ENCODE measurements at places on chromosomes 2 and 18. TPM values are rescaled to one million over a fixed set of nuclear protein-coding genes. Genes with fewer than 3 reads are reported as not detected.
A peak's percentile ranks its signal among the peaks of the same experiment; 100 is the strongest.

GAL3ST2 gene
- total RNA-seq: 0.50 TPM

INPP5D gene
- total RNA-seq: 5.0 TPM

ASXL3 gene
- total RNA-seq: 7.0 TPM

TLX2 gene
- total RNA-seq: not detected

DNA sequence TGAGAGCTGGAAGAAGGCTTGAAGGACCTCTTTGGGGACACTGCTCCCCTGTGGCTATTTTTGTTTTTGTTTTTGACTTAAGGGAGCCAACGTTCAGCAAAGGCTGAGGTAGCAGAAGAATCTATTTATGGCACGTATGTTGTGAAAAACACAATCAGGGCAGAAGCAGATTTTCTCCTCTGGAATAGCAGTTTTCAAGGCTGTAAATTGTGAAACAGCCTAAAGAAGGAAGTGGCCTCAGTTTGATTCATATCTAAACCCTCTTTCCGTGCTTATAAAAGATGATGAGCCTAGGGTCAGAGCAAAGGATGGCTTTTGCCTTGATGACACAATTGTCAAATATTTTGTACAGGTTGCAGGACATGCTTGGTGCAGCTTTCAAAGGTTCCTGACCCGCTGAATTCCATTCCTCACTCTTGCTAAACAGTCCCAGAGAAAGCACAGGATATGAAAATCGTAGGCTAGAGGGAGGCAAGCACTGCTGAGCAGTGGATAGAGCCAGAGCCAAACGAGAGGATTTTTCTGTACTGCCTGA, 106.2 kb upstream of the DLX2 start:
- H3K4me1 ChIP-seq: peaks cover 9% of the 10 kb centered on the region
- H3K36me3 ChIP-seq: no peaks in the 10 kb centered on the region
- H3K4me3 ChIP-seq: no peak overlapping the region
- no peak overlapping the region for H3K27ac ChIP-seq

GRCh38 chr2:209046163-209046562, 377.7 kb upstream of the MAP2 start:
- no peaks in the 10 kb centered on the region for H3K36me3 ChIP-seq
- no peaks in the 10 kb centered on the region for H3K4me1 ChIP-seq
- H3K27me3 ChIP-seq: no peaks in the 10 kb centered on the region
- no peak overlapping the region for H3K27ac ChIP-seq
- DNase-seq: no peak

DNA sequence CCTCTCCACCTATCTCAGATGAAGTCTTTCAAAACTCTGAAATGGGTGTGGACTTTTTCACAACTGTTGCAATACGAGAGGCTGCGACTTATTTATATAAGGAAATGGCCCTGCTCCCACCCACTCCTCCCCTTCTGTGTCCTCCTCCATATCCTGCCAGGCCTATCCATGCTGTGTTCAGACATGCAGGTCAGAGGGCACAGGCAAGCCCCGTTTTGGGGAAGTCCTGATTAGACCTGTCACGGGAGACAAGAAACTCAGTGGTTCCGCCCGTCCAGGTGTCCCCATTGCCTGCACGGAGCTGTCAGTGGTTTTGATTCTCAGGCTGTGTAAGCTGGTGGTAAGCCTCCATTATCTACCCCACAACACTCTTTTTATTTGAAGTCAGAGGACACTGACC, 99.6 kb upstream of the MGAT5 start:
- H3K4me1 ChIP-seq: no peaks in the 10 kb centered on the region
- DNase-seq: no peak
- H3K4me3 ChIP-seq: no peak overlapping the region
- no peak overlapping the region for H3K27ac ChIP-seq

DNA sequence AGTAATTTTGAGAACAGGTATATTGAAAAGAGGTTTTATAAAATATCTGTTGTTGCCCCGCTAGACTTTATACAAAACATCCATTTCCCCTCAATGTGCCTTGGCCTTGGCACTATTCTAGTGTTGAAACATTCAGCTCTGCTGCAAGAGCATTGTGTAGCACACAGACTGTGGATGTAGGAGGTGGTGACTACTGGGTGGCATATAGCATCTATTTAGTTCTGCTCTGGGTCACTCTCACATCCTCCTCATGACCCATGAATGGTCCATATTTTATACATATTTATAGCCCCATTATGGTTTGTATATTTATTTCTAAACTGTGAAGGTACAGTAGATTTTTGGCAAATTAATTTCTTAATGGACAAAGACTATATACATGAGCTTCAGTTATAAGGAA, 1022.0 kb upstream of the CELF4 start:
- H3K27me3 ChIP-seq: no peaks in the 10 kb centered on the region
- no peak overlapping the region for H3K27ac ChIP-seq
- H3K4me3 ChIP-seq: no peak overlapping the region
- no peak for DNase-seq
- no peaks in the 10 kb centered on the region for H3K4me1 ChIP-seq

GRCh38 chr2:10545556-10545955, 97.4 kb upstream of the ODC1 start:
- no peaks in the 10 kb centered on the region for H3K4me1 ChIP-seq
- H3K27me3 ChIP-seq: no peaks in the 10 kb centered on the region
- H3K4me3 ChIP-seq: no peak overlapping the region
- no peaks in the 10 kb centered on the region for H3K36me3 ChIP-seq
- no peak overlapping the region for H3K27ac ChIP-seq
- no peak for DNase-seq

GRCh38 chr18:77115192-77115953, 17.2 kb downstream of the MBP start:
- no peak overlapping the region for H3K4me3 ChIP-seq
- peak overlapping the region; percentile 83 for H3K27ac ChIP-seq

- DNase-seq: no peak
- H3K27ac ChIP-seq: no peak overlapping the region
- no peak overlapping the region for H3K4me3 ChIP-seq
- H3K36me3 ChIP-seq: no peaks in the 10 kb centered on the region
These were observed 35.8 kb upstream of the ARHGAP25 start for GRCh38 chr2:68698567-68699377.

GRCh38 chr2:142065700-142066099, 65.1 kb downstream of the LRP1B start:
- no peak overlapping the region for H3K4me3 ChIP-seq
- H3K27ac ChIP-seq: no peak overlapping the region
- no peaks in the 10 kb centered on the region for H3K27me3 ChIP-seq
- H3K36me3 ChIP-seq: no peaks in the 10 kb centered on the region

DNA sequence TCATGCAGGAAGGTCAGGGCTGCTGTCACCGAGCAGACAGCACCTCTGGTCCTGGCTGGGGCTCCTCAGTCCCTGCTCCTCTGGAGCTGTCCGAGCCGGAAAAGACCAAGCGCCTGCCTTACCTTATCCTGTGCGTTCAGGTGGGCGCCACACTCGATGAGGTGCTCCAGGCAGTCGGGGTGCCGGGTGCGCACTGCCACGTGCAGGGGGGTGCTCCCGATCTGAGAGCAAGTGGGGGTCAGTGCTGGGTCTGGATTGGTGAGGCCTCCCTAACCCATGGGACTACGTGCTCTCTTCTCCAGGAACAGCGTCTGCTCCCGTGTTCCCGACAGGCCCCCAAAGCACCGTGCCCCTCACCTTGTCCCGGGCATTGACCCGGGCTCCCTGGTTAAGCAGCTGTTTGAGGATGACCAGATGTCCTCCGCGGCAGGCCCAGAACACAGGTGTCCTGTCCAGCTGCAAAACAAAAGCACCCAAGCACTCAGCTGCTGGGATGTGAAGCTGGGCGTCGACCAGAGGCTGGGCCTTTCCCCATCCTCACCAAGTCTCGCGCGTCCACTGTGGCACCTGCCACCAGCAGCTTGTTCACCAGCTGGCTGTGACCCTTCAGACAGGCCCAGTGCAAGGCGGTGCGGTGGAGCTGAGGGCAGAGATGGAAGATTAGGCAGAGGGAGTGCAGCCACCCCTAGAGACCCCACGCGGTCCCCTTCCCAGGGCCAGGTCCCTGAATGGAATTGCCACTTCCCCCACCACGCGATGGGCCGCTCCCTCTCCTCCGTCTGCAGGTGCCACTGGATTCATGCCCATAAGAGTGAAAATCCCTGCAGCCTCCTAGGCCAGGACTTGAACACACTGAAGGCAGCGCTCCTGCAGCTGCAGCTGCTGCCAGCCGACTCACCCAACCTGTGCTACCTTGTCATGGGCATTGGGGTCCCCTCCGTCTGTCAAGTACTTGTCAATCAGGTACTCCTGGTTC, 3.7 kb downstream of the ANKRD23 start:
- no peak overlapping the region for H3K4me3 ChIP-seq
- no peaks in the 10 kb centered on the region for H3K36me3 ChIP-seq
- no peak overlapping the region for H3K27ac ChIP-seq
- H3K27me3 ChIP-seq: no peaks in the 10 kb centered on the region
- peaks cover 7% of the 10 kb centered on the region for H3K4me1 ChIP-seq
- no peak for DNase-seq

GRCh38 chr2:201781557-201782051, 871 bp upstream of the ALS2 start:
- H3K4me1 ChIP-seq: peaks cover 2% of the 10 kb centered on the region
- DNase-seq: no peak
- H3K36me3 ChIP-seq: no peaks in the 10 kb centered on the region

- H3K36me3 ChIP-seq: no peaks in the 10 kb centered on the region
- H3K4me1 ChIP-seq: no peaks in the 10 kb centered on the region
- H3K27ac ChIP-seq: no peak overlapping the region
- H3K4me3 ChIP-seq: no peak overlapping the region
These were observed 19.5 kb upstream of the KCNE4 start for GRCh38 chr2:223032187-223033142.

DNA sequence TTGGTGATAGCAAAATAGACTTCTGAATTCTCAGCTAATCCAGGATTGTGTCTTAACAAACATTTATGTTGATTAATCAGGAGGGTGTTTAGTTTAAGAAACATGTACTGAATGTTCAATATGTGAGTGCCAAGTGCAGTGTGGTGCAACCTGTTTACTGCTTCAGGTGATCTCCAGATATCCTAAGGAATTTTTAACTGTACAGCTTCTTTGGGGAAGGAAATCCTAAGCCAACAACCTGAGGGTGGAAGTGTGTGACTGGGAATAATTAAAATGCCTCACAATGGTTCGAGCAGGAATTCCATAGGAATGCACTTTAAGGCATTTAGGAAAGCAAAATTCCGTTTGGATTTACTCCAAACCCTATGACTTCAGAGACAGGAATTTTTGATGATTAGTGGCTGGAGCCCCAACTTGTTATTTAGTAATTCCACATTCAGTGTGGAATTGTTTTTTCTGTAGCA, 16.4 kb downstream of the CRIM1 start:
- H3K27me3 ChIP-seq: no peaks in the 10 kb centered on the region
- H3K4me3 ChIP-seq: no peak overlapping the region
- DNase-seq: no peak
- peaks cover 38% of the 10 kb centered on the region for H3K4me1 ChIP-seq
- no peak overlapping the region for H3K27ac ChIP-seq

- no peak overlapping the region for H3K4me3 ChIP-seq
- no peak overlapping the region for H3K27ac ChIP-seq
- H3K36me3 ChIP-seq: no peaks in the 10 kb centered on the region
- H3K27me3 ChIP-seq: no peaks in the 10 kb centered on the region
- no peak for DNase-seq
- H3K4me1 ChIP-seq: no peaks in the 10 kb centered on the region
These were observed 290.9 kb upstream of the SIX2 start for GRCh38 chr2:45300026-45300750.

DNA sequence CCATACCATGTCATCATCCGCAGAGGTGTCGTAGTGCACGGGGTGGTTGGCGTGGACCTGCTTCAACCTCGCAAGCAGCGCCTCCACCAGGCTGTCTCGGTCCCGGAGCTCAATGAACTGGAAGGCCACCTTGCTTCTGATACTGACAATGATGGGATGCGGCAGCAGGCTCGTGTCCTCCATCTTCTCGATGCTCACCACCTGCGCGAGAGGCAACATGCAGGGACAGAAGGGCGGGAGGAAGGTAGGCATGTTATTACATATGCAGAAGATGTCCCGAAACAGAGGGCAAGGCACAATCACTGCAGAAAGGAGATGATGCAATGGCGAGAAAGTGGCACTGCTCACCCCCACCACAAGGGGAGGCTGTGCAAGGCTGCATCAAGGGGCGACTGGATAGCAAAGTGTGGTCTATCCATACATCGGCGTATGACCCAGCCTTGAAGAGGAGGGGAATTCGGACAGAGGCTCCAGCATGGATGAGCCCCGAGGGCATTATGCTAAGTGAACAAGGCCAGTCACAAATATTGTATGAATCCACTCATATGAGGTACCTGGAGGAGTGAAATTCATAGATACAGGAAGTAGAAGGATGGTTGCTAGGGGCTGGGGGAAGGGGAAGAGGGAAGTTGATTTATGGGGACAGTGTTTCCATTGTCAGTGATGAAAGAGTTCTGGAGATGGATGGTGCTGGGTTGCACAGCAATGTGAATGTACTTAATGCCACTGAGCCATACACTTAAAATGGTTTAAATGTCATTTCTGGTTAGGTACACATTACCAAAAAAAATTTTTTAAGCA, 36.6 kb downstream of the RPL31 start:
- no peaks in the 10 kb centered on the region for H3K36me3 ChIP-seq
- no peaks in the 10 kb centered on the region for H3K27me3 ChIP-seq
- no peak overlapping the region for H3K27ac ChIP-seq
- no peak for DNase-seq
- no peaks in the 10 kb centered on the region for H3K4me1 ChIP-seq
- H3K4me3 ChIP-seq: no peak overlapping the region

Data from ovary (tissue), 10 donors.